ENCODE measurements at places on chromosomes 6 and 20.

- no peak for DNase-seq
Measured at GRCh38 chr20:42392442-42392841, 774.3 kb upstream of the CHD6 start.

DNA sequence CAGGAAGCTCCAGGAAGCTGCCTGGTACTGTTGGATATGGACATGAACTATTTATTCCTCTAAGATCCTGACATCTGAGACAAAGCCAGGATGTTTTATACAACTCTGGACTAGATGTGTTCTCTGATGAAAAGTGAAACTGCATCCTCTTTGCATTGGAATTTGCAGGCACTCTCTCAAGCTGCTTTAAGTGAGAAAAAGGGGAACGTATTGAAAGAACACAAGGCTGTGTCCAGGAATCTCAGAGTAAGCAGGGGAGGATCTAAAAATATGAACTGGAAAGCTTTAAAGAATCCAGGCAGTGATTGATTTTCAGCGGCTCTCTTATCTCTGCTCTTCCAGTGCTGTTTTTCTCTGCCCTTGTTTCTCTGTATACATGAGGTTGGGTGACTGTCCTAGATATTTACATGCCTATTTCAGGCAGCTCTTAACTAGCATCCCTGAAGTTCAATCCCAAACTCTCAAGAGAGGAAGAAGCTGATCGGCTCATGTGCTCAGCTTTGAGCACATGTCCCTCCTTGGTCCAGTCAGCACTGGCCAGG lies 193.8 kb downstream of the PLCB4 start:
- DNase-seq, result no peak

GRCh38 chr6:31819871-31820299 lies 4.5 kb downstream of the HSPA1A start:
- no peak for DNase-seq

- no peak for DNase-seq
Measured at GRCh38 chr20:34564833-34565232, 6.3 kb downstream of the MAP1LC3A start.

DNA sequence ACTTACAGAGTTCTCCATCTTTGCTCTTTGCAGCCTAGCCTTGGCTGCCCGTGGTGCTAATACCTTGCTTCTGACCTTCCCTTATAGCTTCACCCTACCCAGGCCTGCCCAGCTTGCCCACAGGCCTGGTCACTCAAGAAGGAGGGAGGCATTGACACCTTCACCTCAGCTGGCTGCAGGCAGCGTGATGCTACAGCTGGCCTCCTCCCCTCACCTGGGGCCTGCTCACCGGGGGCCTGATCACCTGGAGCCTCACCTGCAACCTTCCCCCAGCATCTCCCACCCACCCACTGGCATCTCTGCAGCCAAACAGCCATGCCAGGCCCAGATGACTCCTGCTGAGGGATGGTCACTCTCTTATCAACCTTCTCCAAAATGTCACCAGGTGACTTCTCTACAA lies 40.4 kb downstream of the CPNE5 start:
- no peak for DNase-seq

GRCh38 chr20:18567739-18568091 lies 483 bp downstream of the SMIM26 start:
- DNase-seq, result no peak

DNA sequence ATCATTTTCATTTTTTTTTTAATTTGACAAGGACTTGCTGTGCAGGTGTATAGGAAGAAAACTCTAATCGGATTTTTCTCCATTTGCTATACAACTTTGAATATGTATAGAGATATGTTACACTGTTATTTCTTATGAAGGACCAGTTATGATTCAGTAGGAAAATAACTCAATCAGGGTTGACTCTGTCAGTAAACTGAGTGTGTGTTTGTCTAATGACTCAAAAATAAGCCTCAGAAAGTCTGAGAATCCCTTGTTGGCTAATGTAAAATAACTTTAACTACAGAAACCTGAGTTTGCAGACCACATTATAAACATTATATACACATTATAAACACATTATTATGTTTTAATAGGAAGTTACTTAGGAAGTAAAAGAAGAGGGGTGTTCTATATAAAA lies 352.6 kb downstream of the RIMS1 start:
- no peak for DNase-seq

DNA sequence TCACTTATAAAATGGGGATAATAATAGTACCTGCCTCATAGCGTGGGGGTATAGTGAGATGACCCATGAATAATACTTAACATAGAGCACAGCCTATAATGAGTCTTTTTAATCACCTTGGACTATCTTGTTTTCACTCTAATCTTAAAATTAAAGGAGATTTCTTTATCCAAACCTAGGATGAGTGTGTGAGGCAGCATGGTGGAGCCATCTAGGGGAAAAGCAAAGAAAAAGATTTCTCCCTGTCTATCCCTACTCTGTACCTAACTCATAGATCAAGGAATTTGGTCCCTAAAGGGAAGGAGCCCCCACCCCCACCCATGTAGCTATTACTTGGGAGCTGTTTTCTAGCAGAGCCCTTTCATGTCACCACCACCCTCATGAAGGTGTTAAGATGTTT lies 45.2 kb upstream of the PAK5 start:
- no peak for DNase-seq

DNA sequence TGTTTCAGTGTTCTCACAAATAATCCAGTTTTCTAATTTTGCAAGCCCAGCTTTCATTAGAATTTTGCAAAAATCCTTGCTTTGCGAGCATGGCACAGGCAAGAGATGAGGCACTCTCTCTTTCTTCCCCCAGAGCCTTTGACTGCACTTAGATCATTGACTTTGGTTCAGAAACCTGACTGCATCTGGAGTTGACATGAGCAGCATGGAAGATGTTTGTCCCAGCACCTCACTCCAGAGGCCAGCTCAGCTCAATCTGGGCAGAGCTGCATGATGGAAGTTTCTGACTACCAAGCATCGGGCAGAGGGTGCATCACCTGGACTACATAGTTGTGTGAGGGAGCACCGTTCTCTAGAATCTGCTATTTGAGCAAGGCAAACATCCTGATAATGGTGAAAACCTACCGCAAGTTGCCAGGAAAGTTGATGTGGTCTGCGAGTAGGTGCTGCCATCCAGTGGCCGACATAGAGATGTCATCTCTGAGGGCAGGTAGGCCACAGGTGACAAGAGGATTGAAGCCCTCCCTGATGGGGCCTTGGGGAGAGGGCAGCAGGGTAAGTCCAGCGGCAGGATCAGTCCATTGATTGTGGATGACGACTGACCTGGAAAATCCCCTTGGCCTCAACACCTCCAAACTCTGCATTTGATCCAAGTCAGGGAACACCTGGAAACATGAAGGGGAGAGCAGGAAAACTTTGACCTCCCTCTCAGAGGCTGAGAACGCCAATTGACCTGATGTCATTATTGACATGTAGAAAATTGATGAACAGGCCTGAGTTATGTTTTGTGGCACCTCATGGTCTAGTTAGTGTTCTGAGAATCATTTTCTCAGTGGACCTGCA lies 3.8 kb upstream of the LPA start:
- no peak for DNase-seq

- no peak for DNase-seq
Measured at GRCh38 chr6:118401325-118401975, 146.6 kb upstream of the PLN start.

Measured in stimulated activated CD8-positive, alpha-beta memory T cell treated with anti-CD3 and anti-CD28 coated beads, Interleukin-7, amount 100 ng/mL, for 1 hour (primary cell).